NCI-H2081 treated with DMSO at 0.1 percent for 48 hours (cell line): ENCODE measurements at places on chromosomes 6 and 20.

DNA sequence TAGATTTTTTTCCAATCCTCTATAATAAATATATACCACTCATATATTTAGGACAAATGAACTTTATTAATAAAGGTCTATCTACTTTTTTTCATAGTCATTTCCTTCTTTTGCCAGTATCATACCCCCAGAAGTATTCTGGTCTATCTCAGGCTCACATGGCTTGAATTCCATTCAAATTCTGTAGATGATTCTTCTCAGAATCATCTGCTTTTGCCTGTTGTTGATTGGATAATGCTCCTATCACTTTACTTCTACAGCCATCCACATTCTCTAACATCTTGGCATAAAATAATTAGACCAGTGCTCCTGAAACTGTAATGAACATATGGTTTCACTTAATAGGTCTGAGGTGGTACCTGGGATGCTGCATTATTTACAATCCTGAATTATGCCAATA is 121.2 kb downstream of the GFRAL start:
- no peak for DNase-seq

- DNase-seq, result no peak
These were observed 1.5 kb downstream of the DACT2 start for GRCh38 chr6:168318090-168318489.

DNA sequence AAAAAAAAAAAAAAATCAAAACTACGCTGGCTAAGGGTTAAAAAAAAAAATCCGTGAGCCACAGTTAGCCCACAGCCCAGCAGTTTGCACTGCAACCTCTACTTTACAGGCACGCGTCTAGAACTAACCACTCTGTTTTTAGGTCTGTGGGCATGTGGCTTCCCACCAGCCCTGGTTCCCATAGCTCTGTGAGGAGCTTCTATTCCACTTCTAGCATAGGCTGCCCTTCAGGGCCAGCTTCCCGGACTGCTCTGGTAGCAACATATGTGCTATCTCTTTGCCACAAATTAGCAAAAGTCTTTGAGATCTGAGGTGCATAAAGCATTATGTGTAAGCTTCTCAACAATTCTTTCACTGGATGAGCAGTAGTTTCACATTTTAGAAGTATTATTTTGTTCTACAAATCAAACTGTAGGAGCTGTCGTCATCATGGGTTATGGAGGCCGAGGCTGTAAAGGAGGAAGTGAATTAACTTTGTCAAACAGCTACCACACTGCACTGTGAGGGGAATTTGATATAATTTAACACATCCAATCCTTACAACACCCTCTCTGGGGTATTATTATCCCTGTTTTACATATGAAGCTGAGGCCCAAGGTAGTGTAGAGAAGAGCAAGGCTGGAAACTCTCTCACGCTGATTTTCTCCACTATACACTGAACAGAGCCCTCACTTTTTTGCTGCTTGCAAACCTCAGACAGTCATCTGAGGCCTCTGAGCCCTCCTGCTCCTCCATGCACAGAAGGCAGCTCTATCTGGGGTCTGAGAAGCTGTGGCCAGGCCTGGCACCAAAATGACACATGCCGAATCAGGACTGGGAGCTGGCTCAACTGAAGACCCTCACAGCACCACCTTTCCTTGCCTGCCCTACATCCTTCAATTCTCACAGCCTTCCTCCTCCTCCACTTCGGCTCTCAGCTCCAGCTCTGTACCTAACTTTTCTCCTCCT is 35.4 kb downstream of the MAN1A1 start:
- DNase-seq, result no peak

- DNase-seq, result no peak
These were observed 1229.7 kb downstream of the GRIK2 start for GRCh38 chr6:102623201-102623600.

DNA sequence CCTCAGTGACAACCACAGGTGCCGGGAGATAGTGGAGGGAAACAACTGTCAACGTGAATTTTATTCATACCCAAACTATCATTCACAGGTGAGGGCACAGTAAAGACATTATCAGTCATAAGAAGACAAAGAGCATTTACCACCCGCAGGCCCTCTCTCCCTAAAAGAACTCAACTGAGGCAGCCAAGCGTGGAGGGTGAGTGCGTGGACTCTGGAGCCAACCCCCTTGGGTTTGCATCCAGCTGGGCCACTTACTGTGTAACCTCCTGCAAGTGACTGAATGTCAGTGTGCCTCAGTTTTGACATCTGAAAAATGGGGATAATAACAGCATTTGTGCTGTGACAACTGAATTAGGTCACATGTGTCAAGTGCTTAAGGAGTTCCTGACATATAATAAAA is 70.6 kb upstream of the KCNK16 start:
- DNase-seq, result no peak

DNA sequence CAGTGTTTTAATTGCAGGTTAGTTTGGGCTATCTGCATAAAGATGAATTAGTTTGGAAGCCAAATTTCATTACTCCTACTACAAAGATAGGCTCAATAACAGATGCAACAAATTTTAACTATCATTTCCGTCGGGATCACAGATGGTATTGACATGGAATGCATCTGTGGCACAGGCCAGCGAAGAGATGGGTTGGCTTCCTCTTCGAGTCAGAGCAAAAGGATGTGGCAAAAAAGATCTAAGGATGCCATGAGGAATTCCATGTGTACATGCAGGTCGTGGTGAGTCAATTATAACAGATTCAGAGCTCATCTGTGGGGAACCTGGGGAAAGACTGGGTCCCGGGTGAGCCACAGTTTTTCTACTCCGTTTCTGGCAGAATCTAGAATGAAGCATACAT is 83.0 kb upstream of the CITED2 start:
- no peak for DNase-seq

DNA sequence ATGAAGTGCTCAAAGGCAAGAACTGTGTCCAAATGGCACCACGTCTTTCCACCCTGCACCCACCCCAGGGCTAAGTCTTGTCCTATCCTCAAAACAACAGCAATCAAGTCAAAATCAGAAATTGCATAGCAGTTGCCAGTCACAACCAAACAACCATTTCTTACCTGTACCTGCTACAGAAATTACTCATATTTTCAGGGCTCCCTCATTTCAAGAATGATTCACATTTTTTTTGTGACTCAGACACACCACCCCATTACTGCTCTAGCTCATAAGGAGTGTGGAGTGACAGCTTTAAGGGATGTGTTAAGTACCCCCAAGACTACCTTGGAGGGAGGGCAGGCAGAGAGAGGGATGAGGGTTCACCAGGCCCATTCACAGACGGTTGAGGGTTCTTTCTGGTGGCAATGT is 111.7 kb downstream of the TRERF1 start:
- no peak for DNase-seq

DNA sequence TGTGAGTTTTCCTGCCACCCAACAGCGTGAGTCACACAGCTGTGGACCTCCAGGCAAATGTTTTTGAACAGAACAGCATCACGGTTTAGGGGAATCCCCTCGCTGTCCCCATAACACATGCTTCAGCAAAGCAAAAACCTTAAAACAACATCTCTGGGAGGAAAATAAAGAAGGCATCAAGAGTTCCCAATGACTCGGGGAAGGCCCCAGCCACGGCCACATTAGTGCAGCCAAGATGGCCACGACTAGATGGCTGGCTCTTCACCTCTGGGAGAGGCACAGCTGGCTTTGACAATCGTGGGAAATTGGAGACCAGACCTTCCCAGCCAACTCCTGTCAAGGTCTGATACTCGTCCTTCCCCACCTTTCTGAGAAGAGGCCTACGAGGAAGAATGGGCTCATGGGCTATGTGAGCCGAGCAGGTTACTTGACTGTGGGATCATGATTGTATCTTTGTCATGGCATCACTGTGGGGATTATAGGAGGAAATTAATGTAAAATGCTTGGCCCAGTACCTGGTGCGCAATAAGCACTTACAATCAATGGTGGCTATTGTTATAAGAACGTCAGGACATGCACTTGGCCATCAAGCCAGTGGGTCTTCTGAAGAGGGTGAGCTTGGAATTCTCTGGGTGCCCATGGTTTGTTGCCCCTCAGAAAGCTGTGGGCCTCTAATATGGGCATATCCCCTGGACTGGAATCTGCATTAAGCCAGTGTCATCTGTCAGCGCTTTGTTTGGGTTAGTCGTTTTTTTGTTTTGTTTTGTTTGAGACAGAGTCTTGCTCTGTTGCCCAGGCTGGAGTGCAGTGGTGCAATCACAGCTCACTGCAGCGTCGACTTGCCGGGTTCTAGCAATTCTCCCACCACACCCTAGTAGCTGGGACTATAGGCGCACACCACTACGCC is 43.6 kb downstream of the FGD2 start:
- no peak for DNase-seq

DNA sequence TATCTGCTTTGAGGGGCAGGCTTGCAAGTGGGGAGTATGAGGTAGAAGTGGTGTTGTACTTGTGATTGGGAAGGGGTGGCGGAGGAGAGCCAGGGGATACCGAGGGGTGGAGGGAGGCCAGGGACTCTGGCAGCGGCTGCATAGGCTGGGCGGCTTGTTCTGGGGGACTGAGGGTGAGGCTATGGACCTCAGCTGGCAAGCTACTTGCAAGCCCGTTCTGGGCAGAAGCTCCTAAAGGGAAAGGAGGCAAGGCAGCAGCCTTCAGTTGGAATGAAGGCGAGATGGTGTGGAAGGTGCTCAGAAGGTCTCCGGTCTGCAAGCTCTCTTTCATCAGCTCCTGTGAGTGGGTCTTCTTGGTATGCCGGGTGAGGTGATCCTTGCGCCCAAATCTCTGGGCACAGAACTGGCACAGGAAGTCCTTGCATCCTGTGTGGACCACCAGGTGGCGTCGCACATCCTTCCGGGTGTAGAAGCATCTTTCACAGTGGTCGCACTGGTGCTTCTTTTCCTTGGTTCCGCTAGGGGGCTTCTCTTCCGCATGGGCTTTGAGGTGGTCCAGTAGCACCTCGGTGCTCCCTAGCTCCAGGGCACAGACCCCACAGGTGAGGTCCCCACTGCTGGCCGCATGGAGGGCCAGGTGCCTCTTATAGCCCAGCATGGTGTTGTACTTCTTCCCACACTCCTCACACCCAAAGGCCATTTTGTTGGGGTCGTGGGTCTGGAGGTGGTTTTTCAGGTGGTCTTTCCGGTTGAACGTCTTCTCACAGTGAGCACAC is 66.0 kb downstream of the PLAGL1 start:
- DNase-seq, result no peak

DNA sequence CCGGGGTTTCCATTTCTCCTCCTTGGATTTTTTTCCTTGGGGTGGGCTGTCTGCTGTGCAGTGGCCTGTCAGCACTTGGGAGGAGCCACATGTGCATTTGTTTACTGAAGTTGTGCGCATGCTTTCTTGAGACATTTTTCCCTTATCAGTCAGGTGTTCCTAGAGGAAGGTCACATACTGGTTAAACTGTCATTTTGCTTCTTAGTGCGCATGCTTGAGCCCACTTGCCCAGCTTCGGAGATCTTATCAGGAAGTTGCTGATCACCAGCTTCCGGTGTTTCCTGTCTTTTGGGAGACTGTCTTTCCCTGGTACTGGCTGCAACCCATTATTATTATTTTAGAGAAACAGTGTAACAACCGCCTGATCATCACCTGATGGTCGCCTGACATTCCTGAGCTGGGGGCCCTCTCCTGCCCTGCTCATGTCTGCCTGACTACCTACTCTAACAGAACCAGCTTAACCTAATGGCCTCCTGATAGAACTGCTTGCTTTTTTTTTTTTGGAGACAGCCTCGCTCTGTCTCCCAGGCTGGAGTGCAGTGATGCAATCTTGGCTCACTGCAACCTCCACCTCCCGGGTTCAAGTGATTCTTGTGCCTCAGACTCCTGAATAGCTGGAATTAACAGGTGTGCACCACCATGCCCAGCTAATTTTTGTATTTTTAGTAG is 378 bp upstream of the ERVFRD-1 start:
- no peak for DNase-seq

DNA sequence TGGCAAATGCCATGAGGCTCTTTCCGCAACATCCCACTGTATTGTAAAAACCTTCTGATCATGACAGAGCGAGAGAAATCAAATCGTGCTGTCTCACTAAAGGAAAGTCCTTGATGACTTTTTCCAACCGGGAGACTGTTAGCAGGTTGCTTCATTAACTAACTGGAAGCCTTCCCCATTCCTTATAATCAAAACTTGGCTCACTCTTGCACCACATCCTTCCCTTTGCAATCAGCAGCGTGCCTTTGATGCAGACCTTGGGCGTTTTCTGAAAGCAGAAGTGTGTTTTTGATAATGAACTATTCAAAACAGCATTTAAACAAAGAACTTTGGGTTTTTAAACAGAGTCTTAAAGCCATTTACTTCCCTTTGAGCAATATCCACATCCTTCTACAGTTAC is 96.2 kb upstream of the CNR1 start:
- no peak for DNase-seq

- no peak for DNase-seq
These were observed 780.3 kb downstream of the PHF3 start for GRCh38 chr6:64415926-64416325.

DNA sequence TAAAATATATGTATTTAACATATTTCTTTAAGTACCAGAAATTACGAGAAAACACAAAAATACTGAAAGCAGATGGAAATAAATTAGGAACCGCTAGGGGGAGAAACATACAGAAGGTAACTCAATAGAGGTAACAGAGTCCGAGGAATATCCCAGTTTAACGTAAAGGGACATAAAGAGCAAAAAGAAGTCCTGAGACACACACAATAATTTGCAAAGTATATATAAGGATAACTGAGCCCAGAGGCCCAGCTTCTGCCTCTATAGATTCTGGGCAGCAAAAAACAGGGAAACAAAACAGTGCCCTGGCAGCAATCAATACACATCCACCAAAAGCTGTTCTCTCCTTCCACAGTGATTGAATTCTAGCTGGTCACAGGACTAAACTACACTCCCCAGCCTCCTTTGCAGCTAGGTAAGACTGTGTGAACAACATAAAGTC is 15.1 kb downstream of the TBC1D32 start:
- DNase-seq, result no peak

DNA sequence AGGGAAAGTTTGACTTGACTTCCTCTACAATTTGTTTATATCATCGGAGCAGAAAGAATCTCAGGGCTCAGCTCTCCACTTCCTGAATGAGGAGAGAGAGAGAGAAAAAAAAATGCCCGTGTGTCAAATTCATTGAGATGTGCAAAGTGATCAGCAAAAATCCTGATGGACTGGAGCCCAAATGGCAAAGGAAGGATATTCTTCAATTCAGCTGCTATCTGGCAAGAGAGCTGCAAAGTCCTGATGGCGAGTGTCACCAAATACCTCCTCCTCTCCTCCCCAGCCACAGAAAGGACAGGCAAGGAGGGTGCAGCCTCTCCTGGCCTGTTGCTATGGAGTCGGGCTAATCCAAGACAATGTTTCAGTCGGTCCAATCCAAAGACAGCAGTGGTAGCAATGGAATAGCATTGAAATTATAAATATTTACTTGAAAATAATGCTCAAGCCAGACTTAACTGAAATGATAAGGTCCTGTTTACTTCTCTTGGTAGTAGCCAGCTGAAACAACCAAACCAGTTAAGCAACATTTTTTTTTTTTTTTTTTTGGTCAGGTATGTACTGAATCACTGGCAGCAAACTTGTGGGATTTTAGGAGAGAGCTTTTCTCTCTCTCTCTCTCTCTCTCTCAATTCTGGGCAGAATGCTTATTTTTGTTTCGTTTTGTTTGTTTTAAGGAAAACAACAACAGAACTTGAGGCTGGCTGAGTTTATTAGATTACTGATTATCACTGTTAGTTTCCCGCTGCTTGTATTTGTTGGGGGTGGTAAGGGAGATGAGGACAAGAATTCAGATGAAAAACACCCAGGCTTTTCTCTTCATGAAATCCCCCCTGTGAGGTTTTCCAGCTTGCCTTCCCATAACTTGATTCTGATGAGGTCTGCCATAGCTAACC is 204.2 kb downstream of the BCAS1 start:
- DNase-seq, result no peak
